Cardiac septum (tissue), 1 donor: ENCODE measurements at places on chromosomes 6 and 20. TPM values are rescaled to one million over a fixed set of nuclear protein-coding genes. Genes with fewer than 3 reads are reported as not detected.

Gene DEFB124
- not detected for total RNA-seq

Gene ARMH2
- total RNA-seq, result not detected

Gene TP53TG5
- total RNA-seq, result 2.2 TPM

Gene RBL1
- 2.6 TPM for total RNA-seq

Gene ARHGAP18
- total RNA-seq, result 3.5 TPM

Gene PPP1R3G
- 7.7 TPM for total RNA-seq

Gene UST
- total RNA-seq, result 2.1 TPM

Gene SRMS
- not detected for total RNA-seq

Gene ADRM1
- total RNA-seq, result 79.9 TPM

Gene B3GAT2
- total RNA-seq, result not detected
